Stimulated activated CD8-positive, alpha-beta memory T cell treated with anti-CD3 and anti-CD28 coated beads, Interleukin-2, amount 100 ng/mL, for 1 hour (primary cell): ENCODE measurements at places on chromosomes 7 and 10.

DNA sequence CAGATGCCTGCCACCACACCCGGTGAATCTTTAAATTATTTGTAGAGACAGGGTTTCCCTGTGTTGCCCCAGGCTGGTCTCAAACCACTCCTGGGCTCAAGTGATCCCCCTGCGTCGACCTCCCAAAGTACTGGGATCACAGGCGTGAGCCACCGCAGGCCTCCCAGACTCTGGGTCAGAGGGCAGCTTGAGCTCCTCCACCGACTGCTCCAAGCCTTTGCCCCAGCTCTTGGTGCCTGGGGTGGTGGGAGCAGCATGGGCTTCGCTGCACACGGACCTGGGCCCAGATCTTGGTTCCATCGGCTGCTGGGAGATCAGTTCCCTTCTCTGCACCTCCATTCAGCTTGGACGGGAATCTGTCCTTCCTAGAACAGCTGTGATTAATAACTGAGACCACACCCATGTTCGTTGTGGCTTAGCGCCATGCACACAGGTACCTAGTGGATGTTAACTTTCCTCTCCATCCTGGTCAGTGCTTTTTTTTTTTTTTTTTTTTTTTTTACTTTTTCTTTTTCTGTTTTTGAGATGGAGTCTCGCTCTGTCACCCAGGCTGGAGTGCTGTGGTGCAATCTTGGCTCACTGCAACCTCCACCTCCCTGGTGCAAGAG, 125.3 kb downstream of the CUX1 start:
- no peak for DNase-seq

DNA sequence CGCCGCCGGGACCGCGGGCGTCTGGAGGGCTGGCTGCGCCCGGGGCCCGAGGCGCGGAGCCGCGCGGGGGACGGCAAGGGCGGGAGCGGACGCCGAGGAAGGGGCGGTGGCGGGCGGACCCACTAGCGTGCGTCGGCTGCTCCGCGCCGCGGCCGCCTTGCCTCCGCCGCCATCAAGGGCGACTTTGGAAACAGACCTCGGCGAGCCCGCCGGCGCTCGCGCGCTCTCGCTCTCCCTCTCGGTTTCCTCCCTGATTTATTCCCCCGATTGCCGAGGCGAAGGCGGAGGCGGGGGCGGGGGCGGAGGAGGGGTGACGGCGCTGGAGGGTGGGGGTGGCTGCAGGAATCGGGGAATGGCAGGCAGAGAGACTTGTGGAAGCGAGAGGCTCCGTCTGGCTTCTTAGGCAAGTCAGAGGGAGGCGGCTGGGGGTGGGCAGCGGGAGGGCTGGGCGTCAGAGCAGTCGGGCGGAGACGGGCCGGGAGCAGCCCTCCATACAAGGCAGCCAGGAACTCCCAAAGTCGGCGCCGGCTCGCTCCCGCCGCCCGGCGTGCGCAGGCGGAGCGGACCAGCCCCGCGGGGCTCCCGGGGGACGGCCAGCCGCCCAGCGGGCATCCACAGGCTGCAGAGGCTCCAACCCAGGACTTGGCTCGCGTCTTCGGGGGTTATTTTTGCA, at the start of gene CACNA2D1:
Gene CACNA2D1, minus strand, starts transcription at position 231 of the 673 bp plus-strand sequence.
- DNase-seq: no peak

GRCh38 chr10:25102147-25102822, 72.5 kb upstream of the GPR158 start:
- DNase-seq: no peak

DNA sequence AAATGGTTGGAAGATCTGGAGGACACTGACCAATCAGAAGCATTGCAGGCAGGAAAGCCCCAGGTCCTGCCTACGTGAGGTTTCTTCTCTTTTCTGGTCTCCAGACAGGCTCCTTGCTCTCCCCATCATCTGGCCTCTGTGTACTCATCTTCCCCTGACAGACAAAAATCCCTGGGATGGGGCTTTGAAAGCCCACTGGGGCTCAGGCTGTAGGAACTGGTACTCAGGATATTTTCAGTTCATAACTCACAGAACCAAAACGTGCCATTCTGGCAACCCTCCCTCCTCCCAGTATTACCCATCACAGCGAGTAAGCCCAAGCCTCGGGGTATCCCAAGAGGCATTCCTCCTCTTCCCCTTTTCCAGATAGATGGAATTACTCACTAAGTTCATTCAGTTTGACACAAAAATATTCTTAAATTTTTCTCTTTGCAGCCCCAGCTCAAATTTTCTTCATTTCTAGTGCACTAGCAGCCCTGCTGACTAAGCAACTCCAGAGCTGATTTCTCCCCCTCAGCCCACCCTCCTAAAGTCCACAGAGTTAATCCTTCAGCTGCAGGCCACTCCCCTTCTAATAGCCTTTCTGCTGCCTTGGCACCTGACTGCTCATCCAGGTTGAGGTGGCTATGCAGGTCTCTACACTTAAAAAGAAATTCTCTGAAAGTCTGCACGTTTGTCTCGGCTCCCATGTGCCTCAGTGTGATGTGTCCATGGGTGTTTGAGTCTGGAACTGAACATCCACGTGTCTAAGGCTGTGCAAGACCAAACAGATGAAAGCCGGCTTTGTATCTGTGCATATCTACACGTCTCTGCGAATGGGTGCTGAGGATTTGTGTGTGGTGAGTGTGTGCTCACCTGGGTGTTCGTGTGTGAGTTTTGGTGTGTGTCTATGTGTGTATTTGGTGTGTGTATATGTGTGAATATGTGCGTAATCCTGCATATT, 331.4 kb downstream of the CCSER2 start:
- no peak for DNase-seq

DNA sequence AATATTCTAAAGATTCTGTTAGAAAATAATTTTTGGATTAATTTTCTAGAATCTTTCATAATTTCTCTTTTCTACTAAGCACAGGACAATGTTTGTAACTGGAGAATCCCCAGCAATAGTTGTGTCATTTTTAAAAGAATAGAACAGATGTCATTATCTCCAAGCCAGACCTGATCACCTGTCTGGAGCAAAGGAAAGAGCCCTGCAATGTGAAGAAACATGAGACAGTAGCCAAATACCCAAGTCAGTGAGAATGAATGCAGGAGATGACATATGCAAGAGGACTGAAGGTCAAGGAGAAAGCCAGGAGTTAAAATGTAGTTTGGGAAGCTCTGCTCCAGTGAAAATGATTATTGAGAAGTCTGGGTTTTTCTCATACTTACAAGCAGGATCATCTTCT, 25.4 kb upstream of the ZNF138 start:
- no peak for DNase-seq

GRCh38 chr7:111145472-111145871, 54.5 kb downstream of the LRRN3 start:
- no peak for DNase-seq

GRCh38 chr10:129911451-129912165, 52.5 kb downstream of the EBF3 start:
- DNase-seq: no peak

DNA sequence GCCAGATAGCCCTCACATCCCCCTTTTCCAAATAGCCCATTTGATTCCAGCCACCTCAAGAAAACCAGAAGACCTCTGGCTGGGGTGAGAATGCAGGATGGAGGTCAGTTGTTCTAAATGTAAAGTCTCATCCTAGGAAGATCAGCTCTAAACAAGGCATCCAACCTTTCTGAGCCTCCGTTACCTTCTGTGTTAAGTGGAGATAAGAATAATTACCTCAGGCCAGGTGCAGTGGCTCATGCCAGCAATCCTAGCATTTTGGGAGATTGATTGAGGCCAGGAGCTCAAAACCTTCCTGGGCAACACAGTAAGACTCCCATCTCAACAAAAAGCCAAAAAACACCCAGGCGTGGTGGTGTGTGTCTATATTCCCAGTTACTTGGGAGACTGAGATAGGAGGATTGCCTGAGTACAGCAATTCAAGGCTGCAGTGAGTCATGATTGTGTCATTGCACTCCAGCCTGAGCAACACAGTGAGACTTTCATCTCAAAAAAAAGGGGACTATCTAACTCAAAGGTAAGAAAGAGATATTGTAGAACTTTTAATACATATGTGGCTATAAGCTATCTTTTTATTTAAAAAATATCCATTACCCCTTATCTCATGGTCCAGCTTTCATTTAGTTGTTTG, 43.5 kb downstream of the PRTFDC1 start:
- no peak for DNase-seq

DNA sequence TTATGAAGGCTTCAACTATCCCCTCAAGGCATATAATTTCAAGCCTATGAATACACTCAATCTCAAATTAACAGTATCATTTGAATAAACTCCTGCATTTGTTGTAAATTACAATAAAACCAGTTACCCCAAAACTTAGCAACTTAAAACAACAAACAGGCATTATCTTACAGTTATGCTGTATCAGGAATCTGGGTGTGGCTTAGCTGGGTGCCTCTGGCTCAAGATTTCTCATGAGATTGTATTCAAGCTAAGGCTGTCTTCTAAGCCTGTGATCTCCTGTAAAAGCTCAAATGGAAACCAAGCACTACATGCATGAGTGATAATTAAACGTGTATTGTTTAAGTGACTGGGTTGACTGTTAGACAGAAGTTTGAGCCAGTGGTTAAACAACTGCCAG, 341.0 kb upstream of the PHF14 start:
- DNase-seq: no peak

DNA sequence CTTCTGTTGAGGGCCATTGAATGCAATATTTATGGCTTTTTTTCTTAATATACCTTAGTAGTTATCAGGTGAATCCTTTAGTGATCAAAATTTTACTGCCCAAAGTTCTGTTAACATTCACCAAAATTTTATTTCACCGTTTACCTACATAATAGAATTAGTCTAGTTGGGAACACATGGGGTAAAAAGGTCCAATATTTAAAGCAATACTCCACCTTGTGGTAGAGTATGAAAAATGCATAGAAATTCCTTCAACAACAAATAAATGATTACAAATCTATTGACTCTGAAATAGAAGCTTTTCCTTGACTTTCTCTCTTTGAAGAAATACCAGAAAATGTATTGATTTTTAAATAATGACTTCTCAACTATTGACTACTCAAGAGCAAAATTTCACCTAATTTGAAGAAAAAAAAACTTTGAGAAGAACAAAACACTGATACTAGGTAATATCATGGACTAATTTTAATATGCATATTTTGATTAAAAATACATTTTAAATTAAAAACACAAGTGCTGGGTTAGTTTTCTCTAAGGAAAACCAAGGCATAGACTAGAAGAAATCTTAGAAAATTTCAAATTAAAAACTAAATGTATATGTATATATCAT, 43.3 kb downstream of the POLR1F start:
- DNase-seq: no peak

DNA sequence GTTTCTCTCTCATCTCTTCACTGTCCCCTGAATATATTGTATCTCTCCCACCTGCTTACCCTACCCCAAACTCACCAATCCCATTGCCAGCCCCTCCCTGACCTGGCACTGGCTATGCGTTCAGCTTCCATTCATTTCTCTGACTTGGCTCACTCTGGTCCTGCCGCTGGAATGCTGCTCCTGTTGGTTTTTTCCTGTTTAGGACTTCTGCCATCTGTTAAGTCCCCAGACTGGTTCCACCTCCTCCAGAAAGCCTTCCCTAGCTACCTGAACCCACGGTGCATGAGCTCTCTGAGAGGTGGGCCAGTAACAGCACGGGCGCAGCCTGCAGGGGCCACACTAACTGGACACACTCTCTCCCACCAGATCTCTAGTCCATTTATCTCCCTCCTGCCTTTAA, 80.2 kb downstream of the HIF1AN start:
- no peak for DNase-seq

DNA sequence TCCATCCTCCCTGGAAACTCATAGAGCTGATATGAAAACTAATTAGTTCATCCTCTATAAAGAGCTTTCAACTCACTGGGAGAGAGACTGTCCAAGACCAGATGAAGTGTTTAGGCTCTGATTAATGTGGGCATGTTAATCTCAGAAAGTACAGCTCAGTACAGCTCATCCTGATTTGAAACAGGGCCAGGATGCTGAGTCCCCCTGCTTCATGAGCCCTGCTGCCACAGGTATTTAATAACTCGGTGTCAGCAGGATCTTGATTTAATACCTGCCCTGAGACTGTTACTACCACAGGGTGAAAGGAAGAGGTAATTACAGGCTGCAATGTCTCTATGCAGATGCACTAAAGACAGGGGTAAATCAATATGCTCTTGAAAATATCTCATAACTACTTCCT, 10.8 kb downstream of the LMOD2 start:
- no peak for DNase-seq

- no peak for DNase-seq
These were observed 38.5 kb downstream of the FAM149B1 start for GRCh38 chr10:73206385-73206784.

DNA sequence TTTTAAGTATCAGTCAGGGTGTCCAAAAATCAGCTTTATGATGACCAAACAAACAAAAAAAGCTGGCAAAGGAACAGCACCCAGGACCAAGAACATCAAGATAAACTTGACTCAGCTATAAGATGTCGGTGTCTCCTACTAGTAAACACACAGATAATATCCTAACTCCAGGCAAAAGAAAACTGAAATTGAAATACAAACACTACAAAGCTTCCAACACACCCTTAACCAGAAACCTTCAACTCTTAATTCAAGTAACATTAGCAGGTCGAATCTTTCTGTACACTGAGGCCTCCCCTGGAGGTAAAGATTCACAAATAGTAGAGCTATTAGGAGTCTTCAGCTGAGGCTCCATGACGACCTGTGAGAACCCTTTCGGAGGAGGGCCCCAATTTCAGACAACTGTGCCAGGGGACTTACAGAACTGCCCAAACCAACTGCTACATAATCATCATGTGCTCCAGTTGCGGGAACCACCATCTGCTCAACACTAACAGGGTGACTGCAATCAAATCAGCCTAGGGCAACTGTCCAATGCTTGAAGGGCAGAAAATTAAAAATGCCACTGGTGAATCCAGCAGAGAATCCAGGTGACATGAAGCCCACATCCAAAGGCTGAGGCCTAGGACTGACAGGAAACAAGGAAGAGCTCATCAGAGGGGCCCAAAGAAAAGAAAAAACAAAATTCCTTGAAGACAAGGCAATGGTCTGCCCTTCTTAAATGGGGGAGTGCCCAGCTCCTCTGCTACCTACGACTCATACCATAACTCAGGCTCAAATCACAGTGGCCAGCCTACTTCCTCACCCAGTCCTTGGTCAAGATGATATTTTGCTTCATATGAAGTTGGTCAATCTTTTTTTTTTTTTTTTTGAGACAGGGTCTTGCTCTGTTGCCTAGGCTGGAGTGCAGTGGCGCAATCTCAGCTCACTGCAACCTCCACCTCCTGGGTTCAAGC, 20.0 kb downstream of the XPNPEP1 start:
- no peak for DNase-seq

GRCh38 chr7:122068046-122068445, 76.0 kb downstream of the AASS start:
- DNase-seq: no peak

GRCh38 chr7:25520017-25520416, 291.7 kb upstream of the NPVF start:
- DNase-seq: no peak
